Effector CD4-positive, alpha-beta T cell (primary cell): ENCODE measurements at places on chromosomes 1 and 21.

GRCh38 chr1:22408230-22408629 lies 43.4 kb upstream of the ZBTB40 start:
- DNase-seq: no peak

GRCh38 chr1:198699167-198700015 lies 60.6 kb downstream of the PTPRC start:
- peak; percentile 63 for DNase-seq

DNA sequence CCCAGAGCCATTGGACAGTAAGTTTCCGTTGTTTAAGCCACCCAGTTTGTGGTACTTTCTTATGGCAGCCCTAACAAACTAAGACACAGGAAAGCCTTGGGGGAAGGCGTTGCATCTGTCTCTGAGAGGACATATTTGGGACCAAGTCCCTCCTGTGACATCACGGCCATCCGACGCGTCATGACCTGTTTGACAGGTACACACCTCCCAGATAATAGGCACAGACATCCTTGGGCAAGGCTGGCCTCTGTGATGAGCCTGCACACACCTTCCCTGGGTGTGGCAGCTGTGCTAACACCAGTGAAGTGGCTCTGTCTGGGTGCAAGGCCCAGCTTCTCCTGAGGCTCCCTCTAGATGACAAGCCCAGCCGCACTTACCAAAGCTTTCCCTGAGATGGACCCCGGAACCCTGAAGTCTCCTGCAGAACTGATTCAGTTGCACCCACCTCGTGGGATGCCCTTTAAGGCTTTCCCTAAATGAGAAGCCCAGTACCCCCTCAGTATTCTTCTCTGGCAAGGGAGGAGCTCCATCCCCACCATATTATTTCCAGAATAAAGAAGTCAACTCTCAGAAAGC lies 136.5 kb downstream of the ZSCAN20 start:
- no peak for DNase-seq

GRCh38 chr1:228007049-228007800 lies 427 bp downstream of the WNT3A start:
- DNase-seq: no peak

- DNase-seq: no peak
Observed at GRCh38 chr1:70979881-70980280, 67.7 kb downstream of the PTGER3 start.

- no peak for DNase-seq
Observed at GRCh38 chr1:109059026-109059425, 16.8 kb downstream of the TAF13 start.
